ENCODE measurements at places on chromosomes 2 and 18.

DNA sequence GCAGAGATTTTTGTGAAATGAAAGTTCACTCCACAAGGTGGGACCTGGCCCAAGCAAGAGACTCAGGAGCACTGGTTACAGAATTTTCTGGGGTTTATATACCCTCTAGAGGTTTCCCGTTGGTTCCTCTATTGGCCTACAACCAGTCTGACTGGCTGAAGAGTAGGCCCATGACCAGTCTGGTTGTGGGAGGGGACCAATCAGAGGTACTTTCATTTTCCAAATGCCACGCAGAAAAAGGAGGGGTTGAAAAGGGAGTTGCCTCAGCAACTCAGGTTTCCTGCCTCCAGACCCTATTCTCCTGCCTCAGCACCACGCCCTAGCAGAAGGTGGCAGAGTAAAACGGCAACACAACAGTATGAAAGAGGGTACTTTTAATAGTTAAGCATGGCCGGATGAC, 98.4 kb downstream of the COLEC12 start:
- no peak for DNase-seq

DNA sequence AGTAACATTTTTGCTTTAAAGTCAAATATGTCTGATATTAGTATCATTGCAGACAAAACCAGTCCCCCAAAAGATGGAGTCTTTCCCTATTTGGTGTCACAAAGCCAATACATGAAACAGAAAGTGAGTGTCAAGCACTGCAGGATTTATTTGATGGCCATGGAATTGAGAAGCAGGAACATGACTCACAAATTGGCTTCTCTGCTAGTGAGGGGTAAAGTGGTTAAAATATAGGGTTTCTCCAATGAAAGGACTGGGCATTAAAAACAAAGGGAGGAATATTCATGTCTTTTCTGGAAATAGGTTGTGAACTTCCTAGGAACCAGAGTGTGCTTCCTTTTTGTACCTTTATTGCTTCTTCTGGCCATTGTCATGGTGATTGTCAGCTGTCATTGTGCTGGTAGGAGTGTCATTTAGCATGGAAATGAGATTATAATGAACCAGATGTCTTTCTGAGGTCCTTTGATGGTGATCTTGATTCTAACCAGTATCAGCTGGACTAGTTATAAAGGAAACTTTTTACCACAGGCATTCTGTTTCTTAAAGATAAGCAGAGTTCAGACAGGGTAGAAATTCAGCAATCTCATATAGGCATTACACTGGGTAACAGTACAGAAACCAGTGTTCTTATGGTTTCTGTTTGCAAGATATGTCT, 4.1 kb downstream of the REG1B start:
- no peak for DNase-seq

GRCh38 chr18:67385455-67385854, 131.1 kb downstream of the DSEL start:
- no peak for DNase-seq

- DNase-seq: no peak
These were observed 73.2 kb upstream of the BOD1L2 start for GRCh38 chr18:57073501-57074187.

- no peak for DNase-seq
These were observed 13.1 kb downstream of the GRP start for GRCh38 chr18:59233017-59233410.

GRCh38 chr2:64889803-64890202, 99.4 kb upstream of the SLC1A4 start:
- DNase-seq: no peak

- DNase-seq: no peak
These were observed 59.8 kb upstream of the CHRNA1 start for GRCh38 chr2:174824068-174824467.

DNA sequence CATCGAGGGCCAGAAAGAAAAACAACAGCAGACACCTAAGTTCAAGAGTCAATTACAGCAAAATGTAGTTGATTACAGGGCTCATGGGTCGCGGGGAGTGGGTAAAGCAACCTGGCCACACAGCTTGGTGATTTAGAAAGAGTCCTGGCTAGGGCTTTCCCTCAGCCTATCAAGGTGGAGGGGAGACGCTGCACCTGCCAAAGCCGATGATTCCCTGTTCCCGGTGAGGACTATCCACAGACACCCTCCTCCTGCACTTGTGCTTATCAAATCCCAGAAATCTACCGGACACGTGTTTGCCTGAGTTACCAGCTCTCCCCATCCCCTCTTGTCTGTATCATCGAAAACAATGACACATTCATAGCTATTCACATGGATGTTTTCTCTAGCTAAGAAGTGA, 7.0 kb upstream of the SOX11 start:
- DNase-seq: no peak
